ENCODE measurements at places on chromosomes 4 and X.

- DNase-seq, result peak; percentile 12
These were observed 500.1 kb downstream of the PCDH18 start for GRCh38 chr4:137032222-137032621.

- no peak for DNase-seq
These were observed 822.2 kb downstream of the RPA4 start for GRCh38 chrX:97705936-97706335.

GRCh38 chr4:91257721-91258120 lies 1046.0 kb upstream of the GRID2 start:
- DNase-seq, result no peak

GRCh38 chr4:7295911-7296660 lies 103.7 kb downstream of the SORCS2 start:
- DNase-seq, result no peak

GRCh38 chrX:64456828-64457227 lies 61.6 kb upstream of the MTMR8 start:
- no peak for DNase-seq

- no peak for DNase-seq
These were observed 81.0 kb downstream of the MGST2 start for GRCh38 chr4:139746431-139747171.

DNA sequence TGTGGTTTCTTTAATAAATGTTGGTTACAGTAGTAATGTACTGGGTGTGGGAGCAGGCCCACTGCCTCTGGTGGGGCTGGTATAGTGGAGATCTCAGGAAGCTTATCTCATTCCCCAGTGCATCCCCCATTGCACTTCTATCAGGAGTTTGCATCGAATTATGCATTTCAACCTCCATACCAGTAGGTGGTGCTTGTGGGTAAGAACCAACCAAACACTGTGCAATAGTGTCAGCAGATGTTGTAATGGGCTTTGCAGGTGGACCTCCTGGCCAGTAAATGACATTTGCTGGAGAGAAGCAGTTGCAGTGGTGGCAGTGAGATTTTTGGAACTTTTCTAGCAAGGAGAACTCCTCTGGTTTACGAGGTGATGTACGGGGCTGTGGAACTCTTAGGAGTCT lies 150.6 kb downstream of the POU3F4 start:
- no peak for DNase-seq

DNA sequence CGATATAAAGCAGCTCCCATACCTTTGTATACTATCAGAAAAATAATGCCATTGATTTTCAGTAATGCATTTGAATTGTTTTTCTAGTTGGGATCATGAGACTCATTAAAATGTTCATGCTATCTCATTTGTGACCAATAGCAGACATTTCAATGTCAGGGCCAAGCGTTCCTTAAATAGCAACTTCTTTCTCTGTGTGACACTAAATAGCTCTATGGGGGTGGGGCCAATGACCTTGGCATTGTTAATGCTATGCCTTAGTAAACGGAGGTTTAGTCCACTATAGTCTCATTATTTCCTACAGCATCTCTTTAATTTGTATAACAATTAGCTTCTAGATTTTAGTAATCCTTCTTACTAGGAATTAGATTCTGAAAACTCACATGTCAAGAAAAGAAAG lies 48.6 kb upstream of the ARHGAP24 start:
- DNase-seq, result no peak

- DNase-seq, result no peak
These were observed 313.8 kb downstream of the CAMK2D start for GRCh38 chr4:113447769-113448168.

DNA sequence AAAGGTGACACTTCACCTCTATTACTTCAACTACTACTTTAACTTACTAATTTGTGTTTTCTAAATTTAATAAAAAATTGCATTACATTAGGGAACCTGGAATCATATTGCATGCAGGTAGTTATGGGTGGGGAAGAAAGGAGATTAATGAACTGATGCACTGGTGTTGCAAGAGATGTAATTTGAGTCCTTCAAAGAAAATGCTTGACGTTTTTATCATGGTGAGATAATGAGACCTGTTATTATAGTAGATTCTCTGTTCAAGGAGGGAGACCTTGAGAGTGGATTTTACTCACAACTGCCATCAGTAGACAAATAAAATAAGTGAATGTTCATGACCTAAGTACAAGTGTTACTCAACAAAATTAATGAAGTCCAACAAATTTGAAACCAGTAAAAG lies 26.4 kb upstream of the MED14 start:
- DNase-seq, result no peak

DNA sequence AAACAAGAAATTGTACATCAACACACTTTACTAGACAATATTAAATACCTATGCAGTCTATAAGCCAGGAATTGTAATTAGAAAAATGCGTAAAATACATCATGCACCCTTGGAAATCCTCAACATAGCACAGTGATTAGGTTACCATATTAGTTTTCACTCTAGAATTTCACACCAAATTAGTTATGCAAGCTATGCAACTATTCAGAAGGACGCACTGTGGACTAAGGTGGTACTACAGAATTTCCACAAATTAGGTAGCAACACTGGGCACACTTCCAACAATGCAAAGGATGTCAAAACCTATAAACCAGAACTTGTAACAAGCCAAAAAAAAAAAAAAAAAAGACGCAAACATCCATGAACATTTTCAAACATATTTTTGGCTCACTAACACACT lies 71.1 kb upstream of the ZCCHC13 start:
- peak; percentile 35 for DNase-seq

GRCh38 chrX:121579016-121579760 lies 531.8 kb downstream of the GLUD2 start:
- no peak for DNase-seq

- DNase-seq, result no peak
These were observed 29.5 kb downstream of the ARHGAP10 start for GRCh38 chr4:147761218-147761883.

DNA sequence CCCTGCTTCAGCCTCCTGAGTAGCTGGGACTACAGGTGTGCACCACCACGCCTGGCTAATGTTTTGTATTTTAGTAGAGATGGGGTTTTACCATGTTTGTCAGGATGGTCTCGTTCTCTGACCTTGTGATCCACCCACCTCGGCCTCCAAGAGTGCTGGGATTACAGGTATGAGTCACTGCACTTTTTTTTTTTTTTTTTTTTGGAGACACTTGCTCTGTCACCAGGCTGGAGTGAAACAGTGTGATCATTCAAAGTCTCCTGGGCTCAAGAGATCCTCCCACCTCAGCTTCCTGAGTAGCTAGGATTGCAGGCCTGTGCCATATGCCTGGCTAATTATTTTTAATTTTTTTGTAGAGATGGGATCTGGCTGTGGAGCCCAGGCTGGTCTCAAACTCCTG lies 338.8 kb downstream of the PPP3CA start:
- no peak for DNase-seq

GRCh38 chrX:18348047-18348446 lies 6.4 kb downstream of the SCML2 start:
- peak; percentile 12 for DNase-seq

GRCh38 chr4:186032259-186032658 lies 36.7 kb upstream of the TLR3 start:
- no peak for DNase-seq

- DNase-seq, result no peak
These were observed 34.6 kb downstream of the ATXN3L start for GRCh38 chrX:13285229-13285628.

- DNase-seq, result no peak
These were observed 14.1 kb upstream of the TMEM131L start for GRCh38 chr4:153451911-153452657.

Data from astrocyte (in vitro differentiated cells and primary cell).